T-helper 2 cell (primary cell): ENCODE measurements at places on chromosomes 2 and 18.

DNA sequence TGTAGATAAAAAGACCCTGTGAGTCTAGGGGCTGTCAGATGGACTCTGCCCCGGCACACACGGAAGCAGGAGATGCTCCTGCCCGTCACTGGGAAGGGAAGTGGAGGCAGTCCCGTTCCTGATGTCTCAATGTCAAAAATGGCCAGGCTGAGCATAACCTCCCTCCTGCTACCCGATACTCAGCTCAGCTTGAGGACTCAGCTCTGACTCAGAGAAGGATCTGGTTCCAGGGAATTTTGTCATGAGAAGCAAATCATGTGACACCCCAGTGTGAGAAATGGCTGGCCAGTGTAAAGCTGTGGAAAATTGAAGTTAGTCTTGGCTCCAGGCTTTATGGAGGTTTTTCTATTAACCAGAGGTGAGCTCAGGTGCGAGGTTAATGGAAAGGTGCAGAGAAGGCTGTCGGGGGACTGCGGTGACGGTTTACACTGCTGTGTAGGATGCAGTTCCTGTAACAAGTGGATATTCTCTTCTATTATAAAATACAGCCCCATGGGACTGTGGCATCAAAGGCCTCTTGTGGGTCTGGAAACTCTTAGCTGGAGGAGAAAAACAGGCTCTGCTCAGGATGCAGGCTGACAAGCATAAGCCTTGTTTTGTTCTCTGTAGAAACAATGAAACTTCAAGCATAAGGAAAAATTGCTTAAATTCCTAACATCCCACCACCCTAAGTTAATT is 24.7 kb upstream of the AGAP1 start:
- no peak for DNase-seq

- DNase-seq, result no peak
These were observed 246.1 kb downstream of the BCL2 start for GRCh38 chr18:63073481-63073880.

GRCh38 chr2:214217599-214217998 is 193.3 kb upstream of the VWC2L start:
- DNase-seq, result no peak

DNA sequence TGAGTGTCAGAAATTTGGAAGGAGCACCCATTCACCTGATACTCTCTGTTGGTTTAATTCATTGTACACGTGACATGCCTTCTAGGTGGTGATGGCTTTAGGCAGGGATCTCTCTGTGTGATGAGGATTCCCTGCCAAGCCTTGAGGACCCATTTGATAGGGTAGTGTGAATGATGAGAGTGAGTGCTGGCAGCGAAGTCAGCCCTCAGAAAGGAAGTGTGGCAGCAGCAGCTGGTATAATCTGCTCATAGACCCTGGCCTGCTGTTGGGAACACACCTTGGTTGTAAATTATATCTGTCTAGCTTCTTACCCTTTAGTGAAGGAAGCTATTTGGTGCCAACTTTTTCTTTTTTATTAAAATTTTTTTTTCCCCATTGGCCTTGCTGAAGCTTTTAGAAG is 164.5 kb downstream of the HAUS1 start:
- DNase-seq, result no peak

- no peak for DNase-seq
These were observed 71.2 kb downstream of the STK25 start for GRCh38 chr2:241437179-241437578.
